ENCODE measurements at places on chromosomes 16 and 17. TPM values are rescaled to one million over a fixed set of nuclear protein-coding genes. Genes with fewer than 3 reads are reported as not detected.

The MYL4 gene
- total RNA-seq = 40.1 TPM

The FOXJ1 gene
- not detected for total RNA-seq

The ZMYND15 gene
- total RNA-seq = 0.32 TPM

The KCNH4 gene
- total RNA-seq = 0.10 TPM

The CDRT4 gene
- total RNA-seq = 1.1 TPM

The KRT9 gene
- total RNA-seq = not detected

The LRRC46 gene
- total RNA-seq = not detected

The HIGD1B gene
- 22.3 TPM for total RNA-seq

The FBXL16 gene
- total RNA-seq = 0.07 TPM

The CHST6 gene
- total RNA-seq = 0.41 TPM

The CD300LB gene
- 0.20 TPM for total RNA-seq

The FKBP10 gene
- 5.3 TPM for total RNA-seq

The SHISA9 gene
- total RNA-seq = 0.96 TPM

The CX3CL1 gene
- total RNA-seq = 21.8 TPM

The COG7 gene
- 15.5 TPM for total RNA-seq

The HNF1B gene
- total RNA-seq = not detected

The EME1 gene
- total RNA-seq = 0.25 TPM

The GOT2 gene
- total RNA-seq = 565 TPM

The SARM1 gene
- total RNA-seq = 8.4 TPM

The C1QL1 gene
- total RNA-seq = 25.6 TPM

The TPSB2 gene
- 5.2 TPM for total RNA-seq

The ACSM2A gene
- total RNA-seq = not detected

The PITPNM3 gene
- 0.40 TPM for total RNA-seq

The SALL1 gene
- total RNA-seq = 0.99 TPM

The TMEM114 gene
- not detected for total RNA-seq

The SLC39A11 gene
- total RNA-seq = 7.2 TPM

The PPY gene
- not detected for total RNA-seq

The MILR1 gene
- total RNA-seq = 1.2 TPM

The TERB1 gene
- not detected for total RNA-seq

The TP53TG3B gene
- total RNA-seq = not detected

The DHRS7C gene
- total RNA-seq = 180 TPM

The KLHL10 gene
- total RNA-seq = not detected

Measured in heart right ventricle (tissue), 16 donors.